ENCODE measurements at places on chromosomes 3 and 15.
A peak's percentile ranks its signal among the peaks of the same experiment; 100 is the strongest.

DNA sequence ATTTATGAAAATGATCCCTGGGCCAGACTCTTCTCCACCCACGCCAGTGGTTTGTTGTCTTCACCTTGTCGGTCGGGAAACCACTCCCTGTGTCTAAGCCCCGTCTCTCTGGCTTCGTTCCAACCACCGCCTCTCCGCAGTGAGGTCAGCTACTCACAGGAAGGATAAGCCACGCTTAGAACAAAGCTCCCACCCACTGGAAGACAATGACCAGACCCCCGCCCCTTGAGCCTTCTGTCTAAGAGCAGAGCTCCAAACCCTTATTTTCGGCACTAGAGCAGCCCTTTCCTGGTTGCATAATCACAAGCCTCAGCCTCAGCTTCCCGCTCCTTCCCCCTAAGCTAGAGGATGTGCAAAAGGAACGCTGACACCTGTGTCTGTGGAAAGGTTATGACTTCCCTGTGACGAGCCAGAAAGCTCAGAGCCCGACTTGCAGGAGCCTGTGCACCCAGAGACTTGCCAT lies 114.9 kb upstream of the MEF2A start:
- no peaks in the 10 kb centered on the region for H3K27me3 ChIP-seq
- no peak overlapping the region for H3K4me3 ChIP-seq
- peaks cover 4% of the 10 kb centered on the region for H3K4me1 ChIP-seq
- no peaks in the 10 kb centered on the region for H3K36me3 ChIP-seq
- H3K27ac ChIP-seq: no peak overlapping the region

DNA sequence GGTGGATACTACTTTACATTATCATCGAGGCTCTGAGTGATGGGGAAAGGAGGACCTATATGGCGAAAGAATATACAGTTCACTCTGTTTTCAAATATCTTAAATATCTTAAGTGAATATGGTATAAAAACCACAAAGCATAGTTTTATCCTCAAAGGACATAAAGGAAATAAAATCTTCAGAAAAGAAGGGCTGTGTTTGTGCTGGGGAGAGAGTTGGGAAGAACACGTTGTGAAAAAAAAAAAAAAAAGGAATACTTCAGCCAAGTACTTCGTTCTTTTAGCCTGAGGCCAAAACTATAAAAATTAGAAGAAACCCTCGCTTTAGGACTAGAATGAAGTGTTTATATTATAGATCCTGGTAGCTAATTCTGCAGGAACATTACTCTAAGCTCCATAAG lies 10.2 kb upstream of the TMEM212 start:
- H3K4me1 ChIP-seq: peaks cover 8% of the 10 kb centered on the region
- H3K27me3 ChIP-seq: no peaks in the 10 kb centered on the region
- no peaks in the 10 kb centered on the region for H3K36me3 ChIP-seq
- H3K27ac ChIP-seq: no peak overlapping the region
- DNase-seq: no peak

GRCh38 chr15:98924401-98925049 lies 83.1 kb downstream of the PGPEP1L start:
- H3K4me1 ChIP-seq: peaks cover 10% of the 10 kb centered on the region
- no peak overlapping the region for H3K4me3 ChIP-seq
- peaks cover 11% of the 10 kb centered on the region for H3K36me3 ChIP-seq
- H3K27ac ChIP-seq: no peak overlapping the region

DNA sequence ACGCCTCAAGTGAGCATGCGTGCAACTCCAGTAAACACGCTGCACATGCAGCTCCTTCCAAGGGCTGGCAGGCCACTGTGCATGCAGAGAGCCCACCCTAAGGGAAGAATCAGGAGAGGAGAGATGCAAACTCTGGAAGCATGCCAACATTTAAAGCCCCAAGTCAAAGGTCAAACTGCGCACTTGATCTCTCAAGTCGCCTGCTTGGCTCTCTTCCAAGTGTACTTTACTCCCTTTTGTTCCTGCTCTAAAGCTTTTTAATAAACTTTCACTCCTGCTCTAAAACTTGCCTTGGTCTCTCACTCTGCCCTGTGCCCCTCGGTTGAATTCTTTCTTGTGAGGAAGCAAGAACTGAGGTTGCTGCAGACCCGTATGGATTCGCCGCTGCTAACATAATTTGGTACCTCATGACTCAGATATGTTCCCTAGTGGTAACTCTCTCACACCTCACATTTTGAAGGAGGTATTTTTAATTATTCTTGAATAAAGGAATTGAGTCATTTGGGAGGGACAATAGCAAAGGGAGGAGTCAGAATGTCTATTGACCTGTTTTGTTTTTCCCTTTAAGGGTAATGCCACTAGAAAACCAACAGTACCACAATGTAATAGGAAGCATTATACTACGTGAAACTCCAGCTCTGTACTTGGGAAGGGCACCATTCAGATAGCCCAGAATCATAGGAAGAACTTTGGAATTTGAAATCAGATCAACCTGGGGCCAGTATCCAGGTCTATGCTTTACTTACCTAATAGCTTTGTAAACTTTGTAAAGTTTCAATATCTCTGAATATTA lies 19.6 kb upstream of the DGKG start:
- no peak overlapping the region for H3K27ac ChIP-seq
- H3K4me3 ChIP-seq: no peak overlapping the region
- no peaks in the 10 kb centered on the region for H3K27me3 ChIP-seq

GRCh38 chr15:93985925-93986324 lies 245.4 kb upstream of the MCTP2 start:
- H3K4me1 ChIP-seq: no peaks in the 10 kb centered on the region
- no peak overlapping the region for H3K27ac ChIP-seq
- DNase-seq: no peak
- H3K27me3 ChIP-seq: no peaks in the 10 kb centered on the region
- no peak overlapping the region for H3K4me3 ChIP-seq

- peak; percentile 37 for DNase-seq
- no peak overlapping the region for H3K4me3 ChIP-seq
- peak overlapping the region; percentile 66 for H3K27ac ChIP-seq
- H3K4me1 ChIP-seq: peaks cover 36% of the 10 kb centered on the region
Observed at GRCh38 chr3:4722103-4722502, 229.0 kb downstream of the ITPR1 start.

GRCh38 chr15:57505949-57506391 lies 85.7 kb upstream of the MYZAP start:
- H3K27ac ChIP-seq: no peak overlapping the region
- no peak overlapping the region for H3K4me3 ChIP-seq
- no peaks in the 10 kb centered on the region for H3K36me3 ChIP-seq
- no peaks in the 10 kb centered on the region for H3K4me1 ChIP-seq

DNA sequence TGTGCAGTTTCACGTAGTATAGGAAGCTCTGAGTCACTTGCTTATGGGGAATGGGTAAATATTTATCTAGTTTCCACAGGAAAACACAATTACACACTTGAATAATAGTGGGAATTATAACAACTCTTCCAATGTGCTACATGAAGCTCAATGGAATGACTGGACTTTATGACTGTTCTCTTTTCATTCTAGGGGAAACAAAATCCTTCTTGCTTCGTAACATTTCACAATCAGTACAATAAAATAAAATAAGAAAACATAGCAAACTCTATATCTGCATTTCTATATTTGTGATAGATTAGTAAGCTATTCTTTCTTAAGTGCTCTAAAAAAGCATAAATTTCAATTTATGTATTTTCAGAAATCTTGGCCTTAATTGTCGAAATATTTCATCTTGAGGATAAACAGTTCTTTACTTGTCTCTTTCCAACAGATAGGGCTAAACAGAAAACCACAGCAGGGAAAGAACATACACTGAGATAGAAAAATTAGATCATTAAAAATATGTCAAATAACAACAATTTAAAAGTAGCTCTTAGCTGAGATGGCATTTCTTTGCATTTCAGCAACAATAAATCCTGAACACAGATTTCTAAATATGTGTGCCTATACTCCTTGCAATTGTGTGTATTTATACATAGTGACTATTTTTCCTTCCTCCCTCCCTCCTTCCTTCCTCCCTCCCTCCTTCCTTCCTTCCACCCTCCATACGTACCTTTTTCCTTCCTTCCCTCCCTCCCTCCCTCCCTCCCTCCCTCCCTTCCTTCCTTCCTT lies 395.5 kb upstream of the KCNMB2 start:
- H3K4me1 ChIP-seq: no peaks in the 10 kb centered on the region
- H3K27ac ChIP-seq: no peak overlapping the region
- no peaks in the 10 kb centered on the region for H3K36me3 ChIP-seq

- DNase-seq: no peak
- H3K4me1 ChIP-seq: no peaks in the 10 kb centered on the region
- no peaks in the 10 kb centered on the region for H3K27me3 ChIP-seq
- H3K36me3 ChIP-seq: no peaks in the 10 kb centered on the region
Observed at GRCh38 chr15:49528289-49528688, 92.3 kb downstream of the FAM227B start.

GRCh38 chr15:59153466-59153865 lies 48.5 kb downstream of the CCNB2 start:
- no peak for DNase-seq
- peaks cover 21% of the 10 kb centered on the region for H3K36me3 ChIP-seq
- no peak overlapping the region for H3K4me3 ChIP-seq
- no peak overlapping the region for H3K27ac ChIP-seq

- no peak overlapping the region for H3K4me3 ChIP-seq
- H3K27ac ChIP-seq: no peak overlapping the region
- no peaks in the 10 kb centered on the region for H3K4me1 ChIP-seq
- DNase-seq: no peak
Observed at GRCh38 chr3:41125258-41125657, 74.0 kb upstream of the CTNNB1 start.
